ENCODE measurements at places on chromosomes 1 and 21.

- no peak for DNase-seq
Observed at GRCh38 chr1:43270421-43271095, 775 bp downstream of the TMEM125 start.

- DNase-seq: no peak
Observed at GRCh38 chr1:27299385-27300271, 22.3 kb upstream of the TMEM222 start.

DNA sequence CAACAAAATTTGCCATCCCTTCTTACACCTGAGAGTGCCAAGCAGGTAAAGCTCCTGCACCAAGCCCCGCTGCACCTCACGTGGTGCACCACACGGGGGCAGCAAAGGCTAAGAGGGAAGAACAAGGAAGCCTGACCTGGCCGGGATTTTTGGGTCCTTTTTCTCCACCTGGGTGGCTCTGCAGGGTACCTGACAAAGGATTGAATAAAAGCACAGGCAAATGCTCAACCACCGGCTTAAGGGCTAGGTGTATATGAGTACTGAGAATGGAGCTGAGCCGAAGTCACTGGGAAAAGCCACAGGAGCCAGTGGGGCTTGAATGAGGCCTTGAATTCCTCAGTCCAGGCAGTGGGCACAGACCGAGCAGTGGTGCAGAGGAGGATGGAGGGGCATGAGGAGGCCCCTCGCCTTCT, 36.4 kb downstream of the ZNF697 start:
- no peak for DNase-seq

- DNase-seq: no peak
Observed at GRCh38 chr1:158901623-158902022, 29.7 kb upstream of the PYHIN1 start.

- DNase-seq: no peak
Observed at GRCh38 chr1:153404768-153405167, 11.6 kb upstream of the S100A7A start.

- no peak for DNase-seq
Observed at GRCh38 chr1:236982380-236982779, 21.9 kb downstream of the MT1HL1 start.

- DNase-seq: no peak
Observed at GRCh38 chr1:53079251-53079650, 17.2 kb downstream of the PODN start.

GRCh38 chr1:220119043-220119512, 25.1 kb downstream of the IARS2 start:
- DNase-seq: no peak

DNA sequence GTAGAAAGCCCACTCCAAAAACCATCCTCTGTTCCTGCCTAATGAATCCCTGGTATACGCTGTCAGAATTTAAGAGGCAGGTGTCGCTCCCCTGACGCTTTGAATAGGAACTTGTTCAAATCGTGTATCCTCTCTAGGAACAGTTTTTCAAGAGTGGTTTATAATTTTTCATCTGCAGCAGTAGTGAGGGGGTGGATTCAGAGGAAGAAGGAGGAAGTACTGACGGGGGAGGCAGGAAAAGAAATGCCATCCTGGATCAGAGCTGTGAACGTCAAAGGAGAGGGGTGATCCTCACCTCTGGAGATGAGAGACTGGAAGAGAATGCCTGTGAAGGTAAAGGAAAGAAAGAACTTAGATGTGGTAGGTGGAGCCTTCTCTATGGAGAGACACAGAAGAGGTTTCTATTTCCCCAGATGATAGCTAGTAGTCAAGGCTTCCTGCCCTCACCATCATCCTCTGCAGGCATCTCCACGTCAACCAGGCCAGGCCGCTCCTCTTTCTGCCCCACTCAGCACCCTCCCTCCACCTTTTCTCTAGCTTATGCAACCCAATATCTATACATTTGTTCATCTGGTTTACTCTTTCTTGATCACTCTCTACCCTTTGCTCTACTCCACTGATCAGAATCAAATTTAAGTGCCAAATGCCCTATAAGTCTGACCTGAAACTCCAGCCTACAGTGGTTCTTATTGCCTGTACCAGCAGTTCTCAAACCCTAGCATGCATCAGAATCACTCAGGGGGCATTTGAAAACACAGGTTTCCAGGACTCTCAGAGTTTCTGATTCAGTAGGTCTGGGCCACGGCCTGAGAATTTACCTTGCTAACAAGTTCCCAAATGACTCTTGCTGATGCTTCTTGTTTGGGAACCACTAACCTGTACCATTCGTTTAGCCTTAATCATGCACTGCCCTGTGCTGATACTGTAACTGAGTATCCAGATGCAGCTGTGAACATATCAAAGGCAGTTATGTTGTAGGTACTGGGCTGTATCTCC, 13.1 kb upstream of the BCL9 start:
- DNase-seq: no peak

GRCh38 chr1:66553846-66554245, 19.9 kb downstream of the SGIP1 start:
- DNase-seq: no peak

- no peak for DNase-seq
Observed at GRCh38 chr21:41973861-41974751, 20.3 kb upstream of the C2CD2 start.

DNA sequence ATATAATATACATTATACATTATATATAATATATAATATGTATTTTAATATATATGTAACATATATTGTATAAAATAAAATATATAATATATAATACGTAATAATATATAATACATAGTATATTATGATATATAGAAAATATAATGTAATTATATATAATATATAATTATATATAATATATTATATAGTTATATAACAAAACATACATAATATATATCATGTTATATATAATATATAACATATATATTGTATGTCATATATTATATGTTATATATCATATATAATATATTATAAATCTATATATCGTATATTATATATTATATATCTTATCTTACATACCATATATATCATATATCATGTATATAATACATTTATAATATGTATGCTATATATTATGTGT, 248.2 kb upstream of the TPTE start:
- DNase-seq: no peak

- DNase-seq: no peak
Observed at GRCh38 chr21:15730484-15731242, 881 bp downstream of the USP25 start.

DNA sequence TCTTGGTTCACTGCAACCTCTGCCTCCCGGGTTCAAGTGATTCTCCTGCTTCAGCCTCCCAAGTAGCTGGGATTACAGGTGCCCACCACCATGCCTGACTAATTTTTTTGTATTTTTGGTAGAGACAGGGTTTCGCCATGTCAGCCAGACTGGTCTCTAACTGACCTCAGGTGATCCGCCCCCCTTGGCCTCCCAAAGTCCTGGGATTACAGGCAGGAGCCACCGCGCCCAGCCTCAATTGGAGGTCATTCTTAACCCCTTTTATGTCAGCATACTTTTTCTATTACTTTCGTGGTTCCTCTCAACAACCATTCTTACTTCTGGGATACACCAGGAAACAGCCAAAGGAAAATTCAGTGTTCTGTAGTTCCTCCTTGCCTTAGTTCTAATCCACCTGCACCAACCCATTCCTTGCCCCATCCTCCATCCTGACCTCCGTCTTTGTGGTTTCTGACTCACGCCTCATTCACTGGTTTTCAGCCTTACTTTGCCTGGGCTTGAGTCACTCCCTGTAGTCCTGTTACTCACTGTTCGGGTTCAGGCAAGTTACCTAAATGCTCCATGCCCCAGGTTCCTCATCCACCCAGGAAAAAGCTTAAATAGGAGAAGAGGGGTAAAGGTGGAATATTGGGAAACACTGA, 12.9 kb upstream of the BCL10 start:
- no peak for DNase-seq

- no peak for DNase-seq
Observed at GRCh38 chr1:169363046-169363730, 4.4 kb downstream of the NME7 start.

DNA sequence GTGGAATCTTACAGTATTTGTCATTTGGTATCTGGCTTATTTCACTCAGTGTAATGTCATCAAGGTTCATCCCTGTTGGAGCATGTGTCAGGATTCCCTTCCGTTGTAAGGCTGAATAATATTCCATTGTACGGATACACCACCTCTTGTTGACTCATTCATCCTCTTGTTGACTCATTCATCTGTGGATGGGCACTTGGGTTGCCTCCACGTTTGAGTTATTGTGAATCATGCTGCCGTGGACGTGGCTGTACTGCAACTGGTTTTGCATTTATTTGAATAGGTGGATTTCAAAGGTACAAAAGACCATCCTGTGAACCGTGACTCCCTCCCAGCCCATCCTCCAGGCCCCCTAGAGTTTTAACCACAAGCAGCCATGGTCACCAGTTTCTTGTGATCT, 11.9 kb upstream of the TCP10L start:
- no peak for DNase-seq

- no peak for DNase-seq
Observed at GRCh38 chr1:101237229-101237837, 514 bp downstream of the S1PR1 start.

GRCh38 chr1:7549277-7550161, 221.6 kb upstream of the VAMP3 start:
- DNase-seq: peak; percentile 62

DNA sequence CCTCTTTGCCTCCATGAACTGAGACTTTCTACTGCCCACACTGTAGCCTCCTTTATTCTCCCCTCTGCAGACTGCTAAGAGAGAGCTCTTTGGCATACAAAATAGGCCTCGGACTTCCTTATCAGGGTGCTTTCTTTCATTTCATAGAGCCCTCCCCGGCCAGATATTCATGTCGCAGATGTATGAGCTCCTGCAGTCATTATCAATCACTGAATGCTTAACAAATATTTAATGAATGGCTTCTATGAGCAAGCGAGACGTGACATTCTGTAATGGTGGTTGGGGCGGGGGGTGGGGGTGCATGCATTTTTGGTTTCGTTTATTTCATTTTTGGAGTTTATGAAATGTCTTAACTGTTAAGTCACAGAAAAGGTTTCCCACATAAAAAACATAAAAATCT, 344.8 kb upstream of the KAZN start:
- DNase-seq: no peak

- no peak for DNase-seq
Observed at GRCh38 chr1:11053758-11054137, 6.1 kb downstream of the SRM start.

DNA sequence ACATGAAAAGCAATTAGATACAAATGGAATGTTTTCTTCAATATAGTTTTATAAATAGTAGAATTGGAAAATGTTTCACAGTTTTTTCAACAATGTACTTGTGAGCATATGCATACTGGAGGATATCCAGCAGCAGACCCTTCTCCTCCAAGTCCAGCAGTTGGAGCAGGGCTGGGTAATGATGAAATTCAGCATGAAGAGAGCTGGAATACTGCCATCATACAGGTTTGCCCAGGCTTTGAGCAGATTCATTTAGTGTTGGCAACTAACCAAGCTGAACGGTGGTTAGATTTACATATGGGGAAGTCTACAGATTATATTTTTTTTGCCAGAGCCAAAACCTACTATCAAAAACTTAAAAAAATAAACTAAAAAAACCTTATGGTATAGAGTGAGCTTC, 38.3 kb downstream of the WDR3 start:
- DNase-seq: no peak

- DNase-seq: no peak
Observed at GRCh38 chr1:156241311-156241811, 623 bp upstream of the BGLAP start.

DNA sequence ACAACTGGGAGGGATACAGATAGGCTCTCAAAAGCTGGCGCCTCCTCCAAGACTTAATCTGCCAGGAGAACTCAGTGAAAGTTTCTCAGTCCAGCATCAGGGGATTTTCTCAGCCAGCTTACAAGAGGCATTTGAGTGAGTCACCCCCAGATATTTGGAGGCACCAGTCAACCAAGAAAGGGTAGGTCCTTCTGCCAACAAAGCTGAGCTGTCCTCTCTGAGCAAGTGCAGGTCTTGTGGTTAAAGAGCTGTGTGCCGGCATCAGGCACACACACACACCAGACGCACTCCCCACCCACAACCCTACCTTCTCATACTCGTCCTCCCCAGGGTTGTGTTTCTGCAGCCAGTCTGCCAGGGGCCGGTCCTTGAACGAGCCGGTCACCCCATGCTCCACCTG, 27.0 kb upstream of the PPP1R15B start:
- no peak for DNase-seq

- DNase-seq: no peak
Observed at GRCh38 chr1:179767996-179768395, 24.9 kb downstream of the FAM163A start.

- no peak for DNase-seq
Observed at GRCh38 chr1:63780565-63780964, 6.7 kb downstream of the ROR1 start.

- no peak for DNase-seq
Observed at GRCh38 chr1:46003315-46003714, 129.1 kb downstream of the PIK3R3 start.

- DNase-seq: no peak
Observed at GRCh38 chr1:91803123-91803522, 82.8 kb downstream of the TGFBR3 start.

DNA sequence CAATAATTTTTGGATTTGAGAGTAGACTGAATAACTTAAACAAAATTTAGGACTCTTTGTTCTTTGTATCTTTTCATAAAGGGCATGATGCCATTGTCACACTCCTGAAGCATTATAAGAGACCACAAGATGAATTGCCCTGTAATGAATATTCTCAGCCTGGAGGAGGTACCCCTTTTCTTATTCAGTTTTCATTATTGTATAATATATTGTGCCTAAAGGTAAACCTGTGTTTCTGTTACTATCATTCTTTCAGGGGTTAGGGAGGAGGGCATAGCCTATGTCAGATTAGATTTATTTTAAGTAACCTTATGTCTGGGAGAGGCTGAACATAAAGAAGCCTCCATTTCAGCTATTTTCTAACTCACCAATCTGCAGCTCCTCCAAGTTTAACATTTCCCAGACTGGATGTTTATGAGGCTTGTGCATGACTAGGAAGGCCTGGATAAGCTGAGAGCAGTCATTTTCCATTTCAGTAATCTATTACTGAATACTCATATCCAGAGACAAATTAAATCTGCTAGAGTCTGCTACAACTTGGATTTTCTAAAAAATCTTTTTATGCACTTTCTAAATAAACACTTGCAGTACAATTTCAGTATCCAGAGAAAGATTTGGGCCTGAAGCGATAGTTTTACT, 132.1 kb downstream of the TNNI3K start:
- no peak for DNase-seq

GRCh38 chr1:22262583-22262982, 119.7 kb upstream of the WNT4 start:
- DNase-seq: no peak

DNA sequence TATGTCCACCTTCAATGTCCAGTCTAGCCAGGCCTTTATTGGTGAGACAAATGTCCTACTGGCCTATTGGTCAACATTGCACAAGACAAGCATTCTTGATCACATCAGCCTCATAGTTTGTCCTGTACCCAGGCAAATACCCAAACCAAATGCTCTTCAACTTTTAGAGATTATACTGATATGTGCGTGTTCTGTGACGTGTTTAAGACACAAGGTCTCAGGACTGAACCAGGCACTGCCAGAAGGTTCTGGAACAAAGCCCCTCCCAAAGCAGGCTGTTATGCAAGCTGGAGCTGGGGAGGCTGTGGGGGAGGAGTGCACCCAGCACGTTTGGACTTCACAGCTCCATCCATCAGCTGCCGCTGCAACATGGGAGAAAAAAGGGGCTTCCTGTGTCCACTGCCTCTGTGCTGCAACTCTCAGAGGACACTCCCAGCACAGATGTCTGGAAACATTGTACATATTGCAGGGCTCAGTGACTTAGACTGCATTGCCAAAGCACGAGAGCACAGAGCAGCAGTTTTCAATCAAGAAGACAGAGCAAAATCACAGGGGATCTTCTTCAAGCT, 45.9 kb downstream of the NID1 start:
- no peak for DNase-seq

All from natural killer cell treated with Interleukin-12 subunit alpha and Interleukin-12 subunit beta and Interleukin-15 and Interleukin-18, amount 100 ng/mL, for 72 hours (primary cell).